GM04503 (cell line): ENCODE measurements at places on chromosomes 5 and 9.

GRCh38 chr5:62206150-62206829 is 99.7 kb upstream of the KIF2A start:
- no peak for DNase-seq

GRCh38 chr9:15824310-15824709 is 271.5 kb downstream of the CCDC171 start:
- no peak for DNase-seq

GRCh38 chr5:179762079-179762780 is 29.6 kb downstream of the MAML1 start:
- peak; percentile 43 for DNase-seq

DNA sequence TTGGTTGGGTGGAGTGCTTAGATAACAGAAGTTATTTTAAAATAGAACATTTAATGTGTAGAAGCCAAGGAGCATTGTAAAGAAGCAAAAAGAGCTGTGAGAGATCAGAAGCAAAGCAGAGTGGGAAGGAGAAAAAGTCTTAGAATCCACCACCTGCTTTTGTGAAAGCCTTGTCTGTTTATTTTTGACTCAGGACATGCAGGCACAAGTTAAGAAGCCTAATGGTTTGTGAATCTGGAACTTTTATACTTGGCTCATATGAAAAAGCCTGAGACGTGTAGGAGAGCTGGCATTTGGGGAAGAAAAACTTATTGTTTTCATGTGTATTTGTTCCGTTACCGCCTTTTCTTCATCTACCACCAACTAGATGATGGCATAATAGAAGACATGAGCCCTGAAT is 38.5 kb upstream of the ITGA2 start:
- no peak for DNase-seq

DNA sequence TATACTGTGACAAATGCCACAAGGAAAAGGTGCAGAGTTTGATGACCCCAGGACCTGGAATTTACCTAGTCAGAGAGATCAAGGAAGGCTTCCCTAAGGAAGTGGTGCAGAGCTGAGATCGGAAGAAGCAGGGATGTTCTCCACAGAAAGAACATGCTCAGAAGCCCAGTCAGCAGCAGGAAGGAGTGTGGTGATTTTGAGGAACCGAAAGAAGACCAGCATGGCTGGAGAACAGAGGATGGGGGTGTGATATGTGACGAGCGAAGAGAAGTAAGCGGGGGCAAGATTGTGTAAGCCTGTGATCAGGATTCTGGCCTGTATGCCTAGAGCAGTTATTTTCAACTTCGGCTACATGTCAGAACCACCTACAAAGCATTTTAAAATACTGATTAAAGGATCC is 18.7 kb upstream of the PIK3R1 start:
- no peak for DNase-seq

DNA sequence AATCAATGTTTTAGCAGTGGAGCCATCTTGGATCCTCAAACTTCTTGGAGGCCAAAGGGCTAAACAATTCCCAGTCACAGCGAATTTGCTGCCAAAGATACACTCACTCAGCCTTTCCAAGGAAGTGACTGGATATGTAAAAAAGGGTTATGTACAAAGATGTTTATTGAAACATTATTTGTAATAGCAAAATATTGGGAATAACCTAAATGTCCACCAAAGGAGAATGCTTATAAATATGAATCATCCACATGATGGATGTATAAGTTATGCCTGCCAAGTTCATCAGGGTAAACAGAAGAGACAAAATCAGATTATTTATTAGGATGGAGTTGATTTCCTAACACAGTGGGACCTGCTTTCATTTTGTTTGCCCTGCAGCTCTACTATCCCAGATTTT is 145.2 kb upstream of the ABCA1 start:
- no peak for DNase-seq

DNA sequence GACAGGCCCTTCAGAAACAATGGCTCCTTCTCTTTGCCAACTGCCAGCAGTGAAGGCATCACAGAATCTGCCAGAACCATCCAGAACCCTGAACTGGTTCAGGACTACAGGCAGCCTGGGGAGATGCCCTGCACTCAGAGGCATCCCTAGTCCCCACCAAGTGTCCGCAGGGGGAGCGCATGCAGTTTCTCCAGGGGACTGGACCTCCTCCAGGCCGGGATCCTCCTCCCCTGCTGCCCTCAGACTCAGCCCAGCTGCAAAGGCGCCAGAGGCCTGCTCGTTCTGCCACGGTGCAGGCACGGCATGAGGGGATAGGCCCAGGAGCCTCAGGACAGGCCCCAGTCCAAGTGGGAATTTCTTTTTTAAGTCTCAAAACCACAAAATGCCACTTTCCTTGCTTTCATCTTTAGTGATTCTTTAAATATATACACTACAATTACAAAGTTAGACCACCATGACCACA is 72.0 kb downstream of the SEMA4D start:
- no peak for DNase-seq

GRCh38 chr5:66982470-66982869 is 214.1 kb downstream of the CD180 start:
- DNase-seq = no peak

DNA sequence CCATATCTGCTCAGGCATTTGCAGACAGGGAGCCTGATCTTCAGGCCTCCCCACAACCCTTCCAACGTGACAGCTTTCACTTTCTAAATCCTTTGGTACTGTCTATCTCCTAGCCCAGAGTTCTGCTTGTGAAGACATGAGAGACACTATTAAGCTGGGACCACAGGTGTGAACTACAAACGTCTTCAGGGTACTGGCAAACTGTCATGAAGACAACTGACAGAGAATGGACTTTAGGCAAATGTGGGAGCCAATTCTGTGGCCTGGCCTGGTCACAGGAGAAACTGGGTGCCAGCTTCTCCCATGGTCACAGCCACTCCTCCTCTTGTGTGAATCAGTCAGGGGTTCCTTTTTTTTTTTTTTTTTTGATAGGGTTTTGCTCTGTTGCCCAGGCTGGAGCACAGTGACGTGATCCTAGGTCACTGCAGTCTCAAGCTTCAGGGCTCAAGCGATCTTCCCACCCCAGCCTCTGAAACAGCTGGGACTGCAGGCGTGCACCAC is 10.4 kb downstream of the TRIM14 start:
- no peak for DNase-seq

DNA sequence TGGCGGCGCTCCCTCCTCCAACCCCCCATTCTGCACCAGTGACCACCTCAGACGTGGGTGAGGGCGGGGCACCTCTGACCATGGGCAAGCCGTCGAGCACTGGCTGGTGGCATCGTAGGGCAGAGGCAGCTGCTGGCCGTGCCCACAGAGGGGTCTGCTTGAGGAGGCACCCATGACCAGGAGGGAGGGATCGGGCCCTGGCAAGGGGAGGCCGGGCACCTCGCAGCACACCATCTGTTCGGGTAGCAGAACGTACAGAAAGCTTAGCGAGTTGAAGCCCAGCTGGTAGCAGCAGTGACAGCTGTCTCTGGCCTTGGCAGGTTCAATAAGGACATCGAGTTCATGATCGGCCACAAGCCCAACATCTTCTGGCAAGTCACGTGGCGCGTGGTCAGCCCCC is 4.3 kb upstream of the SLC6A18 start:
- DNase-seq = no peak

GRCh38 chr9:32705059-32705458 is 69.6 kb upstream of the TAF1L start:
- no peak for DNase-seq

DNA sequence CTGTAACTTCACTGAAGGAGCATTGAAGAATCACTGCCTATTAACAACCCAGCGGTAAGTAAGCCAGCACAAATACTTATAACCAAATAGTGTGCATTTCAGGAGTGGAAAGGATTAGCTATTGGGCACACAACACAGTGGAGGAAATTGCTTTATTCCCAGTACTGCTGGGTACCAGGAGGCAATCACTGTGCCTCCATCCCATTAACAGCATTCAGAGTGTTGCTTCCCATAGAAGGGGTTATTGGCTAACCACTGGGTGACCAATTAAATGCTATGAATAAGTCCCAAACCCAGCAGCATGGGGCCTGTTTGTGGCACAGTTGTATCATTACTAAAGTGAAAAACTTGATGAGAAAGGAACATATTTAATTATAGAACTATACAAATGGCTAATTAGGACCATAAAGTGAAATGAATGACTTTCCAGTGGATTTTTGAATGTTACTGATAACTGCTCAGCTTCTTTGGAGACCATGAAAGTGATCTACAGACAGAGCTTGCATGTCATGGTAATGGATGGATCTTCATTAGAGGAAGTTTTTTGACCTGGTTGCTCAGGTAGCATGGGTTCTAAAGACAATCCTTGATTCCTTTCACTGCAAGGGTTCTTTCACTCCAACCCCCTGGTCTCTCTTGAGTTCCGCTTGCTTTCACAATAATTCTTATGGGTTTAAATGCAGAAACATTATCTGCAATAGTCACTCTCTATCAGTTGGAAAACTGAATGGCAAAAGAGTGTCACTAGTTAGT is 413.3 kb upstream of the RORB start:
- no peak for DNase-seq

DNA sequence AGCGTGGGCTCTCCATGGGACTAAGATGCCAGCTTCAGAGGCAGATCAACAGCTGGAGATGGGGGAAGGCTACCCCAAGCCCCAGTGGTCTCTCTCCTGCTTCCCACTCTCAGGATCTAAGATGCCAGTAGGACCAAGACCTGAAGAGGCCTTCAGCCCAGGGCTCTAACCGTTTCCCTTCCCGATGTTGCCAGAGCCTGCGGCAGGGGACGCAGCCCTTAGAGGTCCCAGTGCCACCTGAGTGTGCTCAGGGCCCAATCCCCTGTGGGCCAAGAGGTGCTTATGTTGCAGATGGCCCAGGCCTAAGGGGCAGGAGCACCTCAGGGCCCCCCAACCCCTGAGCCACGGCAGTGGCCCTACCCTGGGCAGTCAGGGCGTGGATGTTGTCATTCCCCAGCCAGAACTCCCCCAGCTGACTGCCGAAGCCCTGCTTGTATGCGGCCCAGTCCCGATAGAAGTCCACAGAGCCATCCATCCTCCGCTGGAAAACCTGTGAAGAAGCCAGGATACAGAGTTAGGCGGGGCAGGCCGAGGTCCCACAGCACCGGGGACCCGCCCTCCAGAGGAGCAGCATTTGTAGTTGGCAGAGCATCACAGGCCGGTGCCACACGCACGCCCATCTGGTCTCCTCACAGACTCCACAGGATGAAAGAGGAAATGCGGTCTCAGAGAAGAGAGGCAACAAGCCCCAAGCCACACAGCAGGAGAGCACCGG is 5.4 kb downstream of the FCN1 start:
- DNase-seq = no peak

DNA sequence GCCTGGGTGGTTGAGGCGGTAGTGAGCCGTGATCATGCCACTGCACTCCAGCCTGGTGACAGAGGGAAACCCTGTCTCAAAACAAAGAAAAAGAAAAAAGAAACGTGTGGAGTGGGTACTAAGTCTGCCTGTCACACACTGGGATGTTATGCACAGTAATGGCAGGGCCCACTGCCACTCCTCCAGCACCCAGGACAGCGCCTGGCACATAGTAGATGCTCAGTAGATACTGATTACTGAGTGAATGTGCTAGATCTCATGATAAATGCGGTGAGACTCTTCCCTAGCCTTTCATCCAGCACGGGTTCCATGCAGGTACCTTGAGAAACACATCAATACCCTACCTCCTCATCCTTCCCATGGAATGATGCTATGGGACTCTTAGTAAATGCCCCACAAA is 87.4 kb upstream of the HSPA9 start:
- DNase-seq = no peak

- peak; percentile 93 for DNase-seq
Measured at GRCh38 chr5:78547731-78548615, 100.6 kb downstream of the LHFPL2 start.

DNA sequence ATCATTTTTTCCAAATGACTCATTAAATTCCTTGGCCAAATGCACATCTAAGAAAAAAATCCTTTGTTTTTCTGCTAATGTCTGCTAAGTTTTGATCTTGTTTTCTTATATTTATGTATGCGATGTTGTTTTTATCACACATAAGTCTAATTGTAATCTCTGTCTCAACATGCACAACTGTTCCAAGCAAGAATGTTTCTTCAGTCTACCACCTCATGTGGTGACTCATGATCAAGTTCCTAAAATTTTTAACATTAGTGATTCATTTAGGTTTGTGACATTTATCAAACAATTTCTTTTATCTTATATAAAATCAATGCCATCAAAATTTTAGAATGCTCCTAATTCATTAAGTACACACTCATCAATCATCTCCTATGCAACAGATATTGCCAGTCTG is 763.9 kb upstream of the FAM174A start:
- no peak for DNase-seq

DNA sequence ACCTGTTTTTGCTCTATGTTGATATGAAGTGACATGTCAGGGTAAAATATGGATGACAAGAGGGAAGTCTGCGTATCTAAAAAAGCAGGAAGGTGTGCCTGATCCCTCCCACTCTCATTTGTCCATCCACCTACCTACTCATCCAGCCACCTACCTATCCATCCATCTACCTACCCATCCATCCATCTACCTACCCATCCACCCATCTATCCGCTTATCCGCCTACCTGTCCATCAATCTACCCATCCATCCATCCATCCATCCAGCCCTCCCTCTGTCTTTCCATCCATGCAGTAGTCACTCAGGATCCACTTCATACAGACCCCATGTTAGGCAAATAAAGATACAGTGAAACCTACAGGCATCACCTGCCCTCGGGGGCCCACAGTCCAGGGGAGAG is 32.4 kb downstream of the LMX1B start:
- DNase-seq = no peak

- no peak for DNase-seq
Measured at GRCh38 chr9:98067184-98067583, 10.7 kb downstream of the NANS start.
